ENCODE measurements at places on chromosomes 11 and 22.

DNA sequence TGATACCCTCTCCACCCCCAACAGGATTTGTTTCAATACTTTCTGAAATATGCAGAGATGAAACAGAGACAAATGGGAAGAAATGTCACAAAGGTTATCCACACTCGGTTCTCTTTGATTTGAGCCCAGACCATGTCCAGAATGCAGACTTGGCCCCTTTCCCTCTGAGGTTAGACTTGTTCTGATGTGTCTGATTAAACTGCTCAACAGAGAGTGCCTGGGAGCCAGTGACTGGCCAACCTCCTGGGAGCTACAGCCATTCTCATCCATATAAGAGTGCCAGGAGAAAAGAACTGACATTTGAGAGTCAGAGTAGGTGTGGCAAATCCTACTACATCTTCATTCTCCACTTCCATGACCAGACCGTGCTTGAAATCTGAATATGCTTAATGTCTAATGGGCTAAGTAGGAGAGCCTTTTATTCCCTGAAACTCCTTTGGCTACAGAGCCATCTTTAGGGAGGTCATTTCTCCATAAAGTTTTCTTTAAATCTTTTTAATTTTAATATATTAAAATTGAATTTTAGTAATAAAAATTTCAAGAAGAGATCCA lies 201.4 kb downstream of the BLID start:
- DNase-seq: no peak

DNA sequence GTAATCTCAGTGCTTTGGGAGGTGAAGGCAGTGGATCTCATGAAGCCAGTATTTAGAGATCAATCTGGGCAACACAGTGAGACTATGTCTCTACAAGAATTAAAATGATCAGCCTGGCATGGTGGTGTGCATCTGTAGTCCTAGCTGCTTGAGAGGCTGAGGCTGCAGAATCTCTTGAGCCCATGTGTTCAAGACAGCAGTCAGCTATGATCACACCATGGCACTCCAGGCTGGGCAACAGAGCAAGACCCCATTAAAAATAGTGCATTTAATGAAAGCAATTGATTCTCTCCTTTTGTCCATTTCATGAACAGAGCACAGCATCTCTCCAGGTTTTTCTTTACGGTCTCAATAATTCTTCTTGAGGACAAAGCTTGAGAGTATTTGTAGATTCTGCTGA lies 11.3 kb upstream of the CARD16 start:
- DNase-seq: no peak

DNA sequence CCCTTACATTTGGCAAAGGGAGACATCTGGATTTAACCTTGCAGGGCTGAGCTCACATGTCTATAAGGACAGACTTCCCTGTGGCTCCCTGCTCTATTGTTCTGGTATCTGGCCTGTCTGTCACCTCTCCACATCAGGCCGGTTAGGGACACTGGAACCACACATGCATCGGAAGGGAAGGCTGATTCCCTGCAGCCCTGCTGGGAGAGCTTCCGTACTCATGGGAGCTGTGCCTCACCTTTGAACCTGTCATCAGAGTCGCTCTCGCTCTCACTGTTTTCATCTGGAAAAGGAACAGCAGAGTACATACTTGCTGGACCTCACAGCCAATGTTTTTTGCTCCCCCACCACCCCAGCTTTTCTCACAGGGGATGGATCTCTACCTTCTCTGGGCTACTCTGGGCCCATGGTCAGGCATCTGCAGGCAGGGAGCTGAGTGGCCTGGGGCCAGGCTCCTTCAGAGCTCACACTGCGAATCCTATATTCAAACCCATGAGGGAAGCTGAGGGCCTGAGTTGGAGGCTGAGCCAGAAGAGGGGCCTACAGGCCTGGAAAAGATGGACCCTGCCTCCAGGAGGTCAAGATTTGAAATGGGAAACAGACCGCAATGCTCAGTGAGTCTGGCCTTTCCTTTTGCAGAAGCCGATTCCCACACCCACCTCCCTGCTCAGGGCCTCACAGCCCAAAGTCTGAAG lies 31.3 kb downstream of the RPL27A start:
- DNase-seq: no peak

- peak; percentile 68 for DNase-seq
Measured at GRCh38 chr11:33065445-33066178, 26.2 kb downstream of the TCP11L1 start.

DNA sequence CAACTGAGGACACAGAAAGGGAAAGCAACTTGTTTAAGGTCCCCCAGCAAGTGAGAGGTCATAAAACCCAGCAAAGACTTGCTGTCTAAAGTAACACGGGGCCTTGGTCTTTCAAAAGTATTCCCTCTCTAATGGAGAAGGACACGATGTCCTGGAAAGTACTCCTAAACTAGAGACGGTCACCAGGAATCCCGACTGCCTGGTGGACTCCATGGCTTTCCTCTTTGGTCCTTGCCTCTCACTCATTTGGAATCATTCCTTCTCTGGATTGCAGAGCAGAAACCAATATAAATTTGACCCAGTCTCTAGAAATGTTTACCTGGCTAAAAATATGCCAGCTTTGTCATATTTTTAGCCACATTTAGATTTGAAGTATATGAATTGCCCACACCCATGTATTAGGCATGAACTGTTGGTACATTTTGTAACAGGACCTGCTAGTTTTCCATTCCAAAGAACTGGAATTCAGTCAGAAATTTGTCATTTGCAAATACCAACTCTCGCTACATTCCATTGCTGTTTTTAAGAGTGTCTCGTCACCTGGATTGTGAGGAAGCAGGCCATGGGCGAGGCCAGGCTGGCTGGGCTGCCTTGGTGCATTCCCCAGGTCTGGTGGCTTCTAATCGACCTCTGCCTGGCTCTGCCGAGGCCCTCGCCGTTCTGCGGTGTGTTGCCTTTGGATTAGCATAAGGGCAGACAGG lies 12.9 kb downstream of the NAV2 start:
- DNase-seq: no peak

- DNase-seq: no peak
Measured at GRCh38 chr11:129724866-129725265, 90.8 kb upstream of the TMEM45B start.

DNA sequence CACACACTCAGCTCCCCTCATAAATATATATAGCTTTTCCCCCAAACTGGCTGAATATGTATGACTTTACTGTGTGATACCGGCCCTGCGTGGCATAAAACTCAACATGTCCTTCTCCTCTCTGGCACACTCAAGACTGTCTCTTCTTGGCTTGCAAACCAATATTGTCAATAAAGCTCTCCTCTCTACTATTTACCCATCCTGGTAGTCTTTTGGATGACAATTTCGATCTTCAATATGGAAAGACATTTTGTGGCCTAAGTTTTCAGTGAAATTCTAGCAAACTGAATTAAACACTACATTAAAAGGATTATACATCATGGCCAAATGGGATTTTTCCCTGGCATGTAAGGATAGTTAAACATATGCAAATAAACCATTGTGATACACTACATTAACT lies 1255.9 kb downstream of the JRKL start:
- DNase-seq: no peak

DNA sequence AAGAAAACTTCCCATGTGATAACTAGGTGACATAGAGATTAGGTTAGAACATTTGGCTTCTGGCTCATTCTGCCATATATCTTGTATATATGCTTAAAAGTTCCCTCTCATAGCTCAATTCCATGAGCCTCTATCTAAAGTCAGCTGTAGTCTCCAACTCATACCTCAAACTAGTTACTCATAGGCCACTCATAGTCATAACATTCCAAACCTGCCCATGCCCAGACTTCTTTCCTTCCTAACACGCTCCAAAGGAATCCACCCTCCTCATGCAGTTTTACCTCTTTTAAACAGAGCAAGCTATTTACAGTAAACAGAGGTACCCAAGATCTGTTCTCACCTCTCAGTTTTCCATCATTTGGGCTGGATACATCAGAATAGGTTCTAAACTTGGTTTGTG lies 39.4 kb downstream of the GLYATL2 start:
- no peak for DNase-seq

GRCh38 chr11:76524461-76524860 lies 79.6 kb downstream of the EMSY start:
- no peak for DNase-seq

GRCh38 chr22:36386900-36387708 lies 663 bp downstream of the MYH9 start:
- DNase-seq: peak; percentile 50

GRCh38 chr11:123100379-123101085 lies 38.6 kb upstream of the HSPA8 start:
- no peak for DNase-seq

DNA sequence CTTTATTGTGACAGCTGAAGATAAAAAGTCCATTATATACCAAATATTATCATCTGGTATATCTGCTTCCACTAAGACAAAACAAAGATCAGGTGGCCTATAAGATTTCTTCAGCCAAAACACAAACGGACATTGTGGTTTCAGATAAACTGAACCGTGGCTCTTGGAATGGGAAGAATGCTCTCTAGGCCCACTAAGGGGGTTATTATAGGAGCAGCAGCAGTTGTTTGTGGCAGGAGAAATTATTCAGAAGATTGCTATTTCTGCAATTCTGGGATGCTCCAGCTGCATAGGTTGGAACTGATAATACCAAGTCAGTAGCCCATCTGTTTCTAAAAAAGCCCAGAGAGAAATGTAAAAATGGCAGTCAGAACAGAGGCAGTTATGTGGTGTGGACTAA lies 145.3 kb downstream of the NCAM1 start:
- no peak for DNase-seq

DNA sequence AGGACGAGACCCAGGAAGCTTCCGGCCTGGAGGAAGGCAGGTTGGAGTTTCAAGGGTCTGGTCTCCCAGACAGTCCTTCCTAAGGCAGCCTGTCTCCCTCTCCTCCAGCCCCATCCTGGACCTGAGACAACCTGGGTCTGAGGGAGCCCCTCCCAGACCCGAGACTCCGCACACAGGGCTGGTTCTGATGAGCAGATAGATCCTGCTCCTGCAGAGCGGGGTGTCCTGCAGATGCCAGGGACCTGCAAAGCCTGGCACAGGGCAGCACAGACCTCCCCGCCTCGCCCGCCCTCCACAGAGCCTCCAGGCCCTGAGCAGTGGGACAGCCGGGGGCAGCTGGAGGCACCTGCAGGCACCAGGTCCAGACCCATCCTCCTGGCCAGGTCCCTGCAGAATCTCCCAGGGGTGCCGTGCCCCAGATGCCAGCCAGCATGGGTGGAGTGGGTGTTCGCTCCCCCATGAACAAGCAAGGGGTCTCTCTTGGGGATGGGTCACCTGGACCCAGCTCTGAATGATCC lies 7.8 kb downstream of the PIM3 start:
- DNase-seq: peak; percentile 7

GRCh38 chr11:122343210-122343609 lies 227.2 kb upstream of the BLID start:
- DNase-seq: no peak

DNA sequence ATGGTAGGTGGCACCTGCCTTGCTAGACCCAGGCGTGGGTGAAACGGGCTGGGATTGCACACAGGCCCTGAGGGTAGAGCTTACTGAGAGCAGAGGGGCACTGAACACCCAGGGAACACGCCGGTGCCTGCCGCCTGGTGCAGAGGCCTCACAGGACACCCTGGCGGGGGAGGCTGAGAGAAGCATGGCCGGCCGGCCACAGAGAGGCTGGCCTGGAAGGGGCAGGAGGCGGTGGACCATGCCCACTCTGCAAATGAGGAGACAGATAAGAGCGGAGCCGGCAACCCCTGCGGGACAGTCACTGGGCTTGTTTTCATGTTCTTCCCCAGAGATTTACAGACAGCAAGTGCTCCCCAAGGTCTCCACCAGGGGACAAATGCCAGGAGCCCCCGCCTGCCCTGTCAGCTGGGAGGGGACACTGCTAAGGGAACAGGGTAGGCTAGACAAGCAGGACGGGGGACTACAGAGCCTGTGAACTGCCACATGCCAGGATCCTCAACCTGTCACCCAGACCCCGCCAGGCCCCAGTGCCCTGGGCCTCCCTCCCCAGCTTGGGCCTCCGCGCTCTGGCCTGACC lies 38.5 kb upstream of the TCF20 start:
- peak; percentile 75 for DNase-seq

DNA sequence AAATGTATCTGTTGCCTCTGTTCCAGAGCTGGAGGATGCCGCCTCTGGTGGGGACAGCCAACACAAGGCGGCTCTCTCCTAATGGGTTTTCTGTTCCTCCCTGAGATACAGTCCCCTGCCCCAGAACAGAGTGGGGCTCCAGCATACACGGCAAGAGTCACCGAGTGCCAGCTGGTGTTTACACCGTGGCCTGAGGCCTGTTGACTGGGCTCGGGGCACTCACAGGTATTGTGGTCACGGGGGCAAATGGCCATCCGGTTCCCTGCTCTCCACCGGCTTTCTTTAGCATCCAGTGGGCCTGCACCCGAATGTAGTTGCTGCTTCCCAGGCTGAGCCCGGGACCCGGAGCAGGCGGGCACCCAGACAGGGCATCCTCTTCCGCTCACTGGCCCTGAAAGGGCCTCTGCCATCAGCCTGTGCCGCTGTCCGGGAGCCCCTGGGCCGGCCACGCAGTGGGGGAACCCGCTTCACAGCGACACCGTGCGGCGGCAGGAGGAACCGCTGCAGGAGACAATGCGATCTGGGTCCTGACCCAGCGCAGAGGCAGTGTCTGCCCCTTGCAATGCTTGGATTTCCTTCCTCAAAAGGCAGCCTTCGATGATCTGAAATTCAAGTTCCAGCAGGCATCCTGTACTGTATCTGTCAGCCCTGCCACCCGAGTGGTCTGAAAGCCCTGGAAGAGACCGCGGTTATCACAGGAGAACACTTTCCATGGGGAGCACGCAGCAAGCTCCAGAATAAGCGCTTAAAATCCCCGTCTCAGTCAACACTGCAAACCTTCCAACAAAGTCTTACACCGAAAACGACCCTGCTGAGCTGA lies 859 bp upstream of the KRTAP5-5 start:
- DNase-seq: peak; percentile 65

- DNase-seq: peak; percentile 69
Measured at GRCh38 chr11:2135648-2136201, 3.5 kb downstream of the IGF2 start.

- DNase-seq: no peak
Measured at GRCh38 chr11:60874421-60875365, 7.4 kb downstream of the ZP1 start.

DNA sequence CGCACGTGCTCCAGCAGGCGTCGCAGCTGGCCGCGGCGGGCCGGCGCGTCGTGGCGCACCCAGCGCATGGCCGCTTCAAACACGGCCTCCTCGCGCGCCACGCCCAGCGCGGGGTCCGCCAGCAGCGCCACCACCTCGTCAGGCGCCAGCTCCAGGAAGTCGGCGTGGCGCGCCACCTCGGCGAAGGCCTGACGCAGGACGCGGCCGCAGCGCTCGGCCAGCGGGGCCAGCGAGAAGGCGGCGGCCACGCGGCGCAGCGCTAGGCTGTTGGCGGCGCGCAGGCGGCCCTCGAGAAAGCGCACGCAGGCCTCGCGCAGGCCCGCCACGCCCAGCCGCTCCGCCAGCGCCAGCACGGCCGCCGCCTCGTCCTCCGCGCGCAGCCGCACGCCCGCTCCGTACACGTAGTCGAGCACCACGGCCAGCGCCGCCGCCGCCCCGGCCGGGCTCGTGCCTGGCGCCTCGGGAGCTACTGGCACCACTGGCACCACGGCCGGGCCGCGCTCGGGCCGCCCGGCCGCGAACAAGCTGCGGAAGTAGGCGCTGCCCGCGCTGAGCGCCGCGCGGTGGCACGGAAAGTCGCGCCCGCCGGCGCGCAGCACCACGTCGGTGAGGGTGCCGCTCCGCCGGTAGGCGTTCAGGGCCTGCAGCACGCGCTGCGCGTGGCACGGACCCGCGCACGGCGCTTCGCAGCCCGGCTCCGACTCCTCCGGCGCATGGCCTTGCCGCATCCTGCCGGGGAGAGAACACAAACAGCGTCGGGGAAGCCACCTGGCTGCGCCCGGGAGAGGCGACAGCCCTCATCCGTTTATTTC lies 2.9 kb downstream of the KLHL35 start:
- peak; percentile 77 for DNase-seq

All from BE2C (cell line).